ENCODE measurements at places on chromosomes 4 and X.

GRCh38 chr4:155684423-155684822 lies 17.8 kb downstream of the GUCY1A1 start:
- no peak for DNase-seq

DNA sequence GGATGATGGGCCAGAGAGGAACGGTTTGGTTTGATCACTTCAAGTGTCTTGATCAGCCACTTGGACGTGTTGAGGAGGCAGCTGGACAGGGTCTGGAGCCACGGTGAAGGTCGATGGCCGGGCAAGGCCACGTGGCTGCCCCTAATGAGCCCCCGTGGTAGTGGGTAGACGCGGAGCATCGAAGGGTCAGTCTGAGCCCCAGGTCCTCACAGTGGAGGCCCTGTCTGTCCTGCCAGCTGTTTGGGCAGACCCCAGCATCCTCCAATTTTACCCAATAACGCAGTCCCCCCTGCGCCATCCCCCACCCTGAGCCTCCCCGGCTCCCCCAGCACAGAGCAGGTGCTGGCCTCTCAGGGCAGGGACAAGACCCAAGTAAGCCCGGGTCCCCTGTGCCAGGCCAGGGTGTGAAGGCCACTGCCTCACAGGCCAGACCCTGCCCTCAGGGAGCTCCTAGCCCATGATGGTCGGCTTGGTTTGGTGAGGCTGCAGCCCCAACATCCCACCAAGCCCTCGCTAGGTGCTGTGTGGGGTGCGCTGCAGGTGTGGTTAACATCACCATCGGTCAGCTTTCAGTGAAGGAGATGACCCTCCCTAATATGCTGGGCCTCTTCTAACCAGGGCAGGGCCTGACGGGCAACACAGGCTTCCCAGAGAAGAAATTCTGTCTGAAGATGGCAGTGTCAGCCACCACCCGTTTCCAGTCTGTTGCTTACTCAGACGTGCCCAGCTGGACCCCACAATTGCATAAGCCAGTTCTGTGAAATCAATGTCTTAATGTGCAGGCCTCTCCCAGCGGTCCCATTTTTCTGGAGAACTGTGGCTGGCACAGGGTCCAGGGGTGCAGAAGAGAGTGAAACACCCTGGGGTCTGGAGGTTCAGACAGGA lies 40.5 kb upstream of the NKX1-1 start:
- no peak for DNase-seq

DNA sequence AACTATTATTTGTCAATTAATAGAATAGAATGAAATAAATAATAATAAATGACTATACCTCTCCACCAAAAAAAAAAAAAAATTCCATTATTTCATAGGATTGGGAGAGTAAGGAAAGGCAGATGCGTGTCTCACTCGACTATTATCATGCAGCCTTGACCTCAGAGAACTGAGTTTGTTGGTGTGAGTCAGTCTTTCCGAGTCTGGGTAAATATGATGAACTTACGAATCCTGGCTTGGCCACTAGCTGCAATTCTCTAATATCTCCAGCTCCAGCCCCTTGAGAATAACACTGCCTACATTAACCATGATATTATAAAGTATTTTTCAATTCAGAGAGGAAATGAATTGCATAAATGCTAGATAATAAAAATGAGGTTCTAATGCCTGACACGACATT lies 46.6 kb upstream of the DHX15 start:
- no peak for DNase-seq

DNA sequence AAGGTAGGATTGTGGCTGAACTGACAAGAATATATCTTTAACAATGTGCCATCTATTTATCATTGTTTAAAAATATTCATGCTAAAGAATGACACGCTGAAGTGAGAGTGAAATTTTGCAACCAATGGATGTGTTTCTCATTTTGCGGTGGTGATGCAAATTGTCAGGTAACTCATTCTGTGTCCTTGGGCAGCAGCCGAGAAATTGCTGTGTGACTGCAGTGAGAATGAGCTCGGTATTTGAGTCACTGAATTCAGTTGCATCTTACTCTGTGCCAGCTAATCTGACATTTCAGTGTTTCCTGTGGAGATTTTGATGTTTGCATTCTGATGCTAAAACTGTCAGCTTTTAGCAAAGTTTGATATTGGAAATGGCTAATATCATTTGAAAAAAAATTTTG lies 28.1 kb downstream of the MCUB start:
- peak; percentile 38 for DNase-seq

DNA sequence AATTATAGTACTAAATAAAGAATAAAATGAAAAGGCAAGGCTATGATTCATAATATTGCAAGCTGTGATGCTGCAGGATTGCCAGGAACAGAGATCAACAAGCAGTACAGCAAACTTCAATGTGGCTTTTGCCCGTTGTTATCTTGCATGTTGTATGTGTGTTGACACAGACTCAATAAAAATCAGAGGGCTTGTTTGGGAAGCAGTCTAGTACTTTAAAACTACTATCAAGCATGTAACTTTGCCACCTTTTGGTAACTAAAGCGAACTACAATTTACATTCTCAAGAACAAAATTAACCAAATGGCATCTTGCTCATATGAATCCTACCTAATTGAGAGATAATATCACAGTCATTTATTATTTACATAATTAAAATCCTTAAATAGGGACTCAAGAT lies 79.8 kb upstream of the GPM6A start:
- no peak for DNase-seq

- DNase-seq: no peak
Measured at GRCh38 chr4:109798866-109799265, 2.9 kb downstream of the CFI start.

GRCh38 chrX:15293451-15293850 lies 22.0 kb downstream of the ASB11 start:
- no peak for DNase-seq

DNA sequence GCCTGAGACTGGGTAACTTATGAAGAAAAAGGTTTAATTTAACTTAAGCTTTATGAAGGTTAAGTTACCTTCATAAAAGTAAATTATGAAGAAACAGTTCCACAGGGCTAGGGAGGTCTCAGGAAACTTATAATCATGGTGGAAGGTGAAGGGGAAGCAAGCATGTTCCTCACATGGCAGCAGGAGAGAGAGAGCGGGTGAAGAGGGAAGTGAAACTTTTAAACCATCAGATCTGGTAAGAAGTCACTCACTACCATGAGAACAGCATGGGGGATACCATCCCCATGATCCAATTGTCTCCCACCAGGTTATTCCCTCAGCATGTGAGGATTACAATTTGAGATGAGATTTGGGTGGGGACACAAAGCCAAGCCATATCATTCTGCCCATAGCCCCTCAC lies 944.7 kb upstream of the NDST4 start:
- DNase-seq: no peak

Data from stimulated activated CD4-positive, alpha-beta T cell treated with anti-CD3 and anti-CD28 coated beads, Interleukin-2, amount 100 ng/mL, for 4 hours (primary cell).